ENCODE measurements at places on chromosomes 6 and 20.

- DNase-seq, result no peak
These were observed 7.3 kb upstream of the BPIFA2 start for GRCh38 chr20:33160681-33161080.

DNA sequence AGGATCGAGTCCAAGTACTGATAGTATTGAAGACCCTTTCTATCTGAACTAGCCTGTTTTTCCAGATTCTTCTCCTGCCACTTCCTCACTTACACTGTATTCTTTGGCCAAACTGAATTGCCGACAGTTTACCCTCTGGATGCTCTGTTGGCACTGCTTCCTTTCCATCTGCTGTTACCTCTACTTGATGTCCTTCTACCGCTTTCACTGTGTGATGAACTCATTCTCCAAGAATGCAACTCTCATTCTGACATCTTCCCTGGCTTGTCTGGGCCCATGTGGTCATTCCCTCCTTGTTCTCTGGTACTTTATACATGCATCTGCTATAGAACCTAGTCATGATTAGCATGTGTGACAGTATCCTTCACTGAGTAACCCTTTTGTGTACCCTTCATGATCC, 16.3 kb downstream of the RPRD1B start:
- no peak for DNase-seq

GRCh38 chr20:32337937-32338661, 20.0 kb upstream of the ASXL1 start:
- no peak for DNase-seq

DNA sequence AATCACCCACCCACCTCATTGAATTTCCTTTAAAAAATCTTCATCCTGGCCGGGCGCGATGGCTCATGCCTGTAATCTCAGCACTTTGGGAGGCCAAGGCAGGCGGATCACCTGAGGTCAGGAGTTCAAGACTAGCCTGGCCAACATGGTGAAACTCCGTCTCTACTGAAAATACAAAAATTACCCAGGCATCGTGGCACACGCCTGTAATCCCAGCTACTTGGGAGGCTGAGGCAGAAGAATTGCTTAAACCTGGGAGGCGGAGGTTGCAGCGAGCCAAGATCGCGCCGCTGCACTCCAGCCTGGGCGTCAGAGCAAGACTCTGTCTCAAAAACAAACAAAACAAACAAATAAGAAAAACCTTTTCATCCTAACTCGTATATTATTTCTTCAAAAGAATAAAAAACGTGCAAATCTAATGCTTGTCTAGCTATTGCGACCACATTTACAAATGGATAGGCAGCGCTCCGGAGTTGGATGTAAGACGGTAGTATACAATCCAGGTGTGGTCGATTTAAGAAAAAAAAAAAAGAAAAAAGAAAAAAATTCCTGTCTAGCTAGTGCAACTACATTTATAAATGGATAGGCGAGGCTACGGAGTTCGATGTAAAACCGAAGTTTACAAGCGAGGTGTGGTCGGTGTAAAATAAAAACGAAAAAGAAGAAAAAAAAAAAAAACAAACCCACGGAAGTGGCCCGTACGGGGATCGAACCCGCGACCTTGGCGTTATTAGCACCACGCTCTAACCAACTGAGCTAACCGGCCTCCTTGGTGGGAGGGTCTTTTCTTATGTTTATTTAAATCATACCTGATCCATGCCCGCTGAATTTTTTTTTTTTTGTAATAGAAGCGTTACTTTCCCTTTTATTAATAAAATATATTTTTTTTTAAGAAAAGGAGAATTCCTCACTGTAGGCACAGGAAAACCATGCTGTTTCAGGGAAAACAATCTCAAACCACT, 70.7 kb upstream of the PRSS16 start:
- DNase-seq, result peak; percentile 45

DNA sequence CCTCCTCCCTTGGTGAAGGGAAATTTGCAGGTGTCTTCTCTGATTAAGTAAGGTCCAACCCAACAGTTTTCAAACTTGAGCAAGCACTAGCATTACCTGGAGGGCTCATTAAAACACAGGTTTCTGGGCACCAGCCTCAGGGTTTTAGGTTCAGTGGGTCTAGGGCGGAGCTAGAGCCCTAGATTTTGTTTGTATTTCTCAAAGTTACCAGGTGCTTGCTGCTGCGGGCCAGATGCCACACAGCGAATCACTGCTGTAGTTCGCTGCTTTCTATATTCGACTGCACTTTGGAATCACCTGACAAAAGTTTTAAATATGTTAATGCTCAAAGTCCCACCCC, 869 bp downstream of the COL21A1 start:
- DNase-seq, result no peak

- no peak for DNase-seq
These were observed at the start of gene PPP1R14C for GRCh38 chr6:150142670-150143515. Gene PPP1R14C, plus strand, starts transcription at chr6:150143044. Its CDS starts 149 bp downstream, at chr6:150143193.

GRCh38 chr6:23533944-23534343, 592.1 kb upstream of the NRSN1 start:
- no peak for DNase-seq

GRCh38 chr6:29981211-29981812, 39.0 kb downstream of the HLA-A start:
- DNase-seq, result no peak

GRCh38 chr6:144219056-144219685, 66.0 kb upstream of the UTRN start:
- no peak for DNase-seq

- no peak for DNase-seq
These were observed 210.4 kb downstream of the FOXC1 start for GRCh38 chr6:1820165-1820564.

GRCh38 chr6:160101277-160102205, 20.1 kb upstream of the SLC22A1 start:
- no peak for DNase-seq

DNA sequence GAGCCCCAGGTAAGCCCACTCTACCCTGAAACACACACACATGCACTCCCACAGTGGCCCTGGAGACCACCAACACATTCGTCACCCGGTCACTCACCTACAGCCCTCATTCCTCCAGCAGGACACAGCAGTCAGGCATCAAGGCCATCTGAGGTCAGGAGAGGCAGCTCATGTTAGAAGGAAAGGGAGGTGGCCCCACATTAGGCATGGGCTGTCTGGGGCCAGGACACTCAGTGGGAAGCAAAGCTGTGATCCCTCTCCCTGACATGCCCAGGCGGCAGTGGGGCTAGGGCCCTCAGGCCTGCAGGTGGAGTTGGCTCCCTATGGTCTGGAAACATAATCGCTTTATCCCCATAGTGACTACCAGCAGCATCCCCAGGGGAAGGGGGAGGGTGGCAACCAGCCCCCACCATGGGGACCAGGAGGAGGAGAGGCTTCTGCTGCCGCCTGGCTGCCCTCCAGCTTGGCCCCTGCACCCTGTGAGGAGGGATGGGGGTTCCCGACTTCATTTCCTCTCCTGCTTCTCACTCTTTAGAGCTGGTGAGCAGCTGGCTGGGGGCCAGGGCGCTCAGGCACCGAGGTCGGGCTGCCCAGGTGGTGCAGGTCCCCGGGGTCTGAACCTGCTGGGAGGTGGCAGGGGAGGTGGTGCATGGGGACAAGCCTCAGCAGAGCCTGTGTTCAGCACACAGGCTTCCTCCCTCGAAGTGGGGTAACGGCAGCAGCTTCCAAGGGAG, 76.6 kb upstream of the CST7 start:
- no peak for DNase-seq

DNA sequence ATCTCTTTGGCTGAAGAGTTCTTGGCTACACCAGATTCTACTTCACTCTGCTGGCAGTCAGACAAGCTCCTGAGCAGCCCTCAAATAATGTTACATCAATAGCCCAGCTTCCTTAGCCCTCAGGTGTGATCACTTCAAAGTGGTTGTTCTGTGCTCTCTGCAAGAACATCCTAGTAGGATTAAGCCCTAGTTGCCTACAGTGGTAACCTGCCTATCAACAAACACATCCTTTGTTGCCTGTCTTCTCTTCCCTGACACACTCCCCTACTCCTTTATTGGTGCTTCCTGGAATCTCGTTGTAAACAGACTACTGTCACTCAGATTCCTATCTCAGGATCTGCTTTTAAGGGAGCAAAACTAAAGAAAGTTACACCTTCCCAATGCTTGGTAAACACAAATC, 45.1 kb upstream of the TASP1 start:
- no peak for DNase-seq

DNA sequence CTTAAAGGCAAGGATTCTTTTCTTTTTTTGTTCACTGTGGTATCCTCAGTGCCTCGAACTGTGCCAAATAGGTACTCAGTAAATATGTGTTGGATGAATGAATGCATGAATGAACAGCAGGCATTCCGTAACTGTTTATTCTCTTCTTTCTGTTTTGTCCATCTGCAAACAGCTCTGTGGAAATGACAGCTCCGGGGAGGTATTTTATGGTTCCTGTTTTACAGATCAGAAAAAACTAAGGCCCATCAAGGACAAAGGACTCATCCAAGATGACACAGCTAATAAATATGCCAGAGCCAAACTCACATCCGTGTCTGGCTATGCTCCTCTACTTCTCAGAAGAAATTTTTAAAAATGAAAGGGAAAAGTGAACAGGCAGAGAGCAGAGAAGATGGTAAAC, 21.0 kb downstream of the JPH2 start:
- no peak for DNase-seq

GRCh38 chr6:42693725-42694323, 28.6 kb downstream of the PRPH2 start:
- no peak for DNase-seq

- DNase-seq, result no peak
These were observed 3.3 kb downstream of the PLN start for GRCh38 chr6:118551063-118552053.

DNA sequence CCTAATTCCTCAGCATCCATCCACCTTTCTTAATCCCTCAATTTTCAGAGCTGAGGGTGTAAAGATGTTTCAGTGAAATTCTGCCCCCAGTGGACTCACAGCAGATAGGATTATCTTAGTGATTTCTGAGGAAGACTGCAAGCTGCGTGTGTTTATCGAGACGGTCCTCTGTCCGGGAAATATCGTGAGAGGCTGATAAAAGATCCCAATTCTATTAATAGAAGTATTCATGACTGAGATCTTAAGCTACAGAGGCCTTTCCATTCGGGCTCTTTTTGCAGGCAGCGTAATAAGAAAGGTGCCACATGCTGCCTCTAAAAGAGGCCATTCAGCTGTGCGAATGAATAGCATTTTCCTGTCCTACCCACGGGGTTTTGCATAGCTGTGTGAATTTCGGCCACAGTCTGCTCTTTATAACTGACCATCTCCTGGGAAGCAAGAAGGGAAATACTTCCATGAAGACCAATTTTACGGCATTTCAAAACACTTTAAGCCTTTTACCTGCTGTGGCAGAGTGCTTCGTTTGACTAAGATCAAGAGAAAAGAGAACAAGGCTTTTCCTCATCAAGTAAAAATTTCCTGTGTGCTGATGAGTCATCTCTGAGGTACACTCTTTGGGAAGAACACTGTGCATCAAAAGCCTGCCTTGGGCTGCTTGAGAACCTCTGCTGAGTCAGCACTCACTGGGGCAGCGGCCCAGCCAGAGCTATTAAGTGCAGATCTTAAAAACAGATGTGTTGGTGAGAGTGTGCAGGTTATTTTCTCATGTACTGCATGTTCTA, 208.8 kb downstream of the ARHGAP18 start:
- no peak for DNase-seq

DNA sequence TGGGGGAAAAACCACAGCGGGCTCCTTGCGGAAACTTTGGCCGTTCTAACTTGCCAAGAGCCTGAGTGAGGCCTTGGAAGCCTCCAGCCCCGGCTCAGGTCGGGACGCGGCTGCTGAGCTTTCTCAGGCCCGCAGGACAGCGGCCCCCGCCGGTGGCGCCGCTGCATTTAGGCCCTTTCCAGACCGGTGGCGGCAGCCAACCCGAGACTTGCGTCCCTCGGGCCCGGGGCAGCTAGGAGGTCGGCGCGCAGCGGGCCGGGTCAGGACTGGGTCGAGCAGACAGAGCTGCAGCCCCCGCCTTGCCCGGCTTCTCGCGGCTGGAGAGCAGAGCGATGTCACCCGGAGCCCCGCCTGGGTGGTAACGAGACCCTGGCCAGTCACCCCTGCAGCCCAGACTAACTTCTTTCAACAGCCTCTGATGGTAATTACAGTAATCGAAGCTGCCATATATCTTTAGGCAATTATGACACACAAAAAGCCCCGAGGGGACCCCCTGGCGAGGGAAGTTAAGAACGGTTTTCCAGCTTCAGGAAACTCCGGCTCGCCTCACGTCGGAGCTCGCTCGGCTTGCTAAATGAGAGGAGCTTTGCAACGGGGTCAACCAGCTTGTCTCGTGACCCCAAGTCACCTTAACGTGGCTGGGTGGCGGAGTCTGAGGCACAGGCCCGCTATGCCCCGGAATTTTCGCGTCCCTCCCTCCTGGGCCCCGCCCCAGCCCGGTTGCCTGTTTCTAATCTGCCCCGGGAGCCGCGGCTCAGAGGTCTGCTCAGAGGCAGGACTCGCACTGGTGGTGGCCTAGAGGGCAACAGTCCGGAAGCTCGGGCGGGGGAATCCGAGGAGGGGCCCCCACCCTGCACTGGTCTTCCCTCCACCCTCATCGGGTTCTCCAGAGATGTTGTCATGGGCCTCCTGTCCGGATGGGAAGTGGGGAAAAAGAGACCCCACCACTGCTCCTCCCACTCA, 3.0 kb downstream of the NR2E1 start:
- DNase-seq, result no peak

- DNase-seq, result no peak
These were observed 240.9 kb downstream of the PHACTR1 start for GRCh38 chr6:12957321-12958051.

DNA sequence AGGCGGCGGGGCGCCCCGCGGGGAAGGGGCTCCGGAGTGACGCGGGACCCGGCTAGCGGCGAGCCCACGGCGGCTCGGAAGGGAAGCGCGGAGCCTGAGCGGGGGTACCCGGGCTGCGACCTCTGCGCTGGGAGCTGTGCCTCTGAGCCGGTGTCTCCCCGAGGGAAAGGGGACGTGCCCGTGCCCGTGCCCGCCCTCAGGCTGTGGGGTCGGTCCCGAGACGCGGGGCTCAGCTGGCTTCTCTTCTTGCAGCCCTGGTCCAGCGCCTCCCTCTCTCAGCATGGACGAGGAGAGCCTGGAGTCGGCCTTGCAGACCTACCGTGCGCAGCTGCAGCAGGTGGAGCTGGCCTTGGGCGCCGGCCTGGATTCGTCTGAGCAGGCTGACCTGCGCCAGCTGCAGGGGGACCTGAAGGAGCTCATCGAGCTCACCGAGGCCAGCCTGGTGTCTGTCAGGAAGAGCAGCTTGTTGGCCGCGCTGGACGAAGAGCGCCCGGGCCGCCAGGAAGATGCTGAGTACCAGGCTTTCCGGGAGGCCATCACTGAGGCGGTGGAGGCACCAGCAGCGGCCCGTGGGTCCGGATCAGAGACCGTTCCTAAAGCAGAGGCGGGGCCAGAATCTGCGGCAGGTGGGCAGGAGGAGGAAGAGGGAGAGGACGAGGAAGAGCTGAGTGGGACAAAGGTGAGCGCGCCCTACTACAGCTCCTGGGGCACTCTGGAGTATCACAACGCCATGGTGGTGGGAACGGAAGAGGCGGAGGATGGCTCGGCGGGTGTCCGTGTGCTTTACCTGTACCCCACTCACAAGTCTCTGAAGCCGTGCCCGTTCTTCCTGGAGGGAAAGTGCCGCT, 686 bp downstream of the ZGPAT start:
- DNase-seq, result no peak

Data from activated T-helper 1 cell treated with Interleukin-2 at 50 U/mL for 16 hours (primary cell).